ENCODE measurements at places on chromosomes 4 and X.

GRCh38 chr4:92163348-92163747, 140.4 kb upstream of the GRID2 start:
- no peaks in the 10 kb centered on the region for H3K36me3 ChIP-seq
- no peak for DNase-seq
- H3K4me1 ChIP-seq: no peaks in the 10 kb centered on the region
- no peak overlapping the region for H3K27ac ChIP-seq
- H3K4me3 ChIP-seq: no peak overlapping the region

DNA sequence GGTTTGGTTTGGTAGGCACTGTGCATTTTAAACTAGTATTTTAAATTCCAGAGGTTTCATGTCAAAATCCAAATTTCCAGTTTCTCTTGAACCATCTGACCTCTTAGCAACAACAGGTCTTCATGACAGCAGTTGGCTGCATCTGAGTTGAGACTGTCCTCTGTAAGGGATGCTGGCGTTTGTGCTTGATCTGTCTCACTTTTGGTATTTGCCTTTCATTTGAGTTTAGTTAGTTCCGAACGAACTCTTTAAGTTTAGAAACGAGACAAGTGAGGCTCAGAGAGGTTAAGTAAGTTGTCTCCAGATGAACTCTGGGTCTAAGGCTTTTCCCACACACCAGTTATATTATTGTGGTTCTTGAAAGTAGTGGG, 29.1 kb downstream of the SPARCL1 start:
- H3K27me3 ChIP-seq: no peaks in the 10 kb centered on the region
- no peaks in the 10 kb centered on the region for H3K36me3 ChIP-seq
- no peak for DNase-seq
- no peak overlapping the region for H3K27ac ChIP-seq
- no peak overlapping the region for H3K4me3 ChIP-seq

- no peaks in the 10 kb centered on the region for H3K36me3 ChIP-seq
- no peaks in the 10 kb centered on the region for H3K4me1 ChIP-seq
- no peaks in the 10 kb centered on the region for H3K27me3 ChIP-seq
Observed at GRCh38 chr4:19227701-19228100, 1024.0 kb upstream of the SLIT2 start.

DNA sequence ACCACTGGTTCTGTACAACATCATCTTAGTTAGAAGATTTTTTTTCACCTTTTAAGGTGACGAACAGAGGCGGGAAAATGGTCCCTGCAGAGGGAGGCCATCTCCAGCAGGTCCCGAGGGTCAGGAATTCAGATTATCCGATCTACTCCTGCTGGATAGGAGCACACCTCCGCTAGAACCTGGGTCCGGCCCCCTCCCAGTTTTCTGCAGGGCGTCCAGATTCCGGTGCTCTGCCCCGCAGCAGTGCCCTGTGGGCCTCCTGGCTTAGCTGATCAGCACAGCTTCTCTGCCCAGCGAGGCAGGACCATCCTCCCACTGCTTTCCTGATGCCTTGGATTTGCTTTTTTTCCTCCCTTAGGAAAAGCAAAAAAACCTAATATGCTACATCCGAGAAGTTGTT, 2.3 kb downstream of the TBL1X start:
- DNase-seq: no peak
- H3K4me3 ChIP-seq: peak overlapping the region; percentile 76
- no peak overlapping the region for H3K27ac ChIP-seq
- peaks cover 25% of the 10 kb centered on the region for H3K4me1 ChIP-seq
- peaks cover 27% of the 10 kb centered on the region for H3K36me3 ChIP-seq

DNA sequence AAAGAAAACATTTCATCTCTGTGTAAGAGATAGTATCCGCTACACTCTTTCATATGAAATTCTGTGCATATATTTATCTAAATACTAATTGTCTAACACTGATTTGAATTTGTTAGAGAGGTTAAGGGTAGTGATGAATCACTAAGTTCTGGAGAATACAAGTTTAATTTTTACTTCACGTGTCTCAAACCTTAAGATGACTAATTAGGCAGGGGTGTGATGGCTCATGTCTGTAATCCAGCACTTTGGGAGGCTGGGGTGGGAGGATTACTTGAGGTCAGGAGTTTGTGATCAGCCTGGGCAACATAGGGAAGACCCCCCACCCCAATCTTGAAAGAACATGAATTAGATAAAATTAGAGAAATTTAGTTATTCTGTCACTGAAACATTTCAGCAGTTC, 2241.9 kb downstream of the PCDH7 start:
- no peaks in the 10 kb centered on the region for H3K36me3 ChIP-seq
- DNase-seq: no peak
- no peaks in the 10 kb centered on the region for H3K27me3 ChIP-seq
- H3K4me3 ChIP-seq: no peak overlapping the region
- H3K4me1 ChIP-seq: no peaks in the 10 kb centered on the region

DNA sequence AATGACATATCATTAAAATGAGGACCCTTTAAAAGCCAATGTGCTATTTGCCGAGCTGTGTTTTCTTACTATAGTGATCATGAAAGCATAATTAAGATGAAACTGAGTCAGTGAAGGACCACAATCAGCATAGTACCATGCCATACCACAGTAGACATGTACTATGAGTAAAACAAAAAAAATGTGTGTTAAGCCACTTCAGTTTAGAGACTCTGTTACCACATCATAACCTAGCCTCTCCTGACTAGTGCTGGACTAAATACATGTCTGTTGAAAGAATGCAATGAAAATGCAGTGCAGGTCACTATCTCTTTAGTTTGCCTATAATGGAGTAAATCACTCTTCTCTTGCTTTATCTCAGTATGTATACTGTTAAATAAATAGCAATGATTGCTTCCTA, 12.3 kb upstream of the DDX53 start:
- H3K4me1 ChIP-seq: no peaks in the 10 kb centered on the region
- no peaks in the 10 kb centered on the region for H3K27me3 ChIP-seq
- H3K27ac ChIP-seq: no peak overlapping the region
- H3K4me3 ChIP-seq: no peak overlapping the region
- no peak for DNase-seq

GRCh38 chrX:9127986-9128385, 94.1 kb upstream of the FAM9B start:
- no peaks in the 10 kb centered on the region for H3K4me1 ChIP-seq
- H3K36me3 ChIP-seq: peaks cover 4% of the 10 kb centered on the region
- H3K27ac ChIP-seq: no peak overlapping the region
- no peak for DNase-seq

DNA sequence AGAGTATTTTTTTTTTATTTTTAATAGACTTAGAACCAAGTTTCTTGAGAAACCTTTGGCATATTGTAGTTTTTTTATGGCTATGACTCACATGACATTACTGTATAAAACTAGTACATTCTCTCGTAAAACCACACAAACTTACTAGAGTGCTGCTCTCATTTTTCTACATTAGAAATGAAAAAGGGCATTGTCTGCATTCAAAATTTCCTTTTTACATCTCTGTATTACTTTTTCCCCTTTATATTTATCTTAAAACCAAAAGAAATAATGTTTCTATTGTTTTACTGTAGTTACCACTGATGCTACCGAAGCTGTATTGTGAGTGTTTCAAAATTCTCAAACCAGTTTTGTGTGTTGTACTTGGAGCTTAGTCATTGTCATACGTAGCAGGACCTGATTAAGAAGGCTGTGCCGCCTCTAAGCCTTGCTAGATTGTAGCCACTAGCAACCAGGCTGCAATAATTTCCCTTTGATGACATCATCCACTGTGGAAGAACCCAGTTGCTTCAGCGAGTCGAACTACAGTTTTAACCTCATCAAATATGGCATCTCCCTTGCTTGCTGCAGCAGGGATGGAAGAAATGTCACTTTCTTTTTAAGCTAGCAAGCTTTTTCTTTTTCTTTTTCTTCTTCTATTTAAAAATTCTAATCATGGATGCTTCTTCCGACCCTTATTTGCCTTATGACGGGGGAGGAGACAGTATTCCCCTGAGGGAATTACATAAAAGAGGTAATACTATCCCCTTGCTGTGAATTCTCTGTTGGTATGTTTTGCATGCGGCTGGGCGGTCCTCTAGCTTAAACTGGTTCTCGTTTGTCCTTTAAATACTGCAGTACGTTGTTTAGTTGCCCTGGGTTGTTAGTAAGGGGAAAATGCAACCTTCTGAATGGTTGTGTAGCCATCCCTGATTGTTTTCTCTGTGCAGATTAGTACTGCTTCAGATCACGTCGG, 39.6 kb downstream of the CLCN3 start:
- H3K27me3 ChIP-seq: no peaks in the 10 kb centered on the region
- peak overlapping the region; percentile 54 for H3K4me3 ChIP-seq
- peak overlapping the region; percentile 88 for H3K27ac ChIP-seq
- DNase-seq: peak; percentile 45

- no peaks in the 10 kb centered on the region for H3K27me3 ChIP-seq
- peaks cover 5% of the 10 kb centered on the region for H3K36me3 ChIP-seq
- no peak overlapping the region for H3K27ac ChIP-seq
- no peak overlapping the region for H3K4me3 ChIP-seq
- DNase-seq: no peak
- H3K4me1 ChIP-seq: peaks cover 10% of the 10 kb centered on the region
Observed at GRCh38 chr4:150323406-150324325, 245.4 kb downstream of the DCLK2 start.

- no peaks in the 10 kb centered on the region for H3K36me3 ChIP-seq
- no peak overlapping the region for H3K4me3 ChIP-seq
- H3K27me3 ChIP-seq: no peaks in the 10 kb centered on the region
- DNase-seq: no peak
- no peaks in the 10 kb centered on the region for H3K4me1 ChIP-seq
Observed at GRCh38 chrX:112197840-112198239, 115.3 kb upstream of the TRPC5 start.

DNA sequence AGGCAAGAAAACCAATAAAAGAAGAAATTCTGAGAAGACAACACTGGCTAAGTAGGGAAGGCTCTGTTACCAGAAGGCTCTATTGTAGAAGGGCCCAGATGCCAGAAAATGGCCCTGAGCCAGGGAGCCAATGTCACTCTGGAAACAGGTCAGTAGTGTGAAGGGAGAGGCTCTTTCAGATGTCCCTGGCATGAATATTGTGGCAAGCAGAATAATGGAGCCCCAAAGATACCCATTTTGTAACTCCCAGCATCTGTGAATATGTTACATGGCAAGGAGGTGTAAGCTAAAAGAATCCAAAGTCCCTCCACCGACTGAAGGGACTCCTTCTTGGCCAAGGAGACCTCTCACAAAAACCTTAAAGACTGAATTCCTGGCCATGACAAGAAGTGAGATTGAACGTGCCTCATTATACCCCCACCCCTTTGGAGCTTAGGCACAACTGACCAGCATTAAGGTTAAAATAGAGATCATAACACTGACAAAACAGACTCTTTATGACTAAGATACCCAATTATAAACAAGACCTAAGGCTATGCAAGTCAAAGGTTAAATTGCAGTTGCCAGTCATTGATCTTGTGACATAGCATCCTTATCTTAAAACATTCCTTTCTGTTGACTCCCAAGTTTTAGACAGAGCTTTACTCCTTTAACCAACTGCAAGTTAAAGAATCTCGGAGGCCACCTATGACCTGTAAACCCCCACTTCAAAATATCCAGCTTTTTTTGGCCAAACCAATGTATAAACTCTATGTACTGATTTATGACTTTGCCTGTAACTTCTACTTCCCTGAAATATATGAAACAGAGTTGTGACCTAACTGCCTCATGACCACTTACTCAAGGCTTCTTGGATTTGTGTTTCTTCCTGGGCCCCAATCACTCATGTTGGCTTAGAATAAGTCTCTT, 42.2 kb upstream of the SMIM10 start:
- no peak for DNase-seq
- H3K4me3 ChIP-seq: no peak overlapping the region
- H3K27me3 ChIP-seq: no peaks in the 10 kb centered on the region

DNA sequence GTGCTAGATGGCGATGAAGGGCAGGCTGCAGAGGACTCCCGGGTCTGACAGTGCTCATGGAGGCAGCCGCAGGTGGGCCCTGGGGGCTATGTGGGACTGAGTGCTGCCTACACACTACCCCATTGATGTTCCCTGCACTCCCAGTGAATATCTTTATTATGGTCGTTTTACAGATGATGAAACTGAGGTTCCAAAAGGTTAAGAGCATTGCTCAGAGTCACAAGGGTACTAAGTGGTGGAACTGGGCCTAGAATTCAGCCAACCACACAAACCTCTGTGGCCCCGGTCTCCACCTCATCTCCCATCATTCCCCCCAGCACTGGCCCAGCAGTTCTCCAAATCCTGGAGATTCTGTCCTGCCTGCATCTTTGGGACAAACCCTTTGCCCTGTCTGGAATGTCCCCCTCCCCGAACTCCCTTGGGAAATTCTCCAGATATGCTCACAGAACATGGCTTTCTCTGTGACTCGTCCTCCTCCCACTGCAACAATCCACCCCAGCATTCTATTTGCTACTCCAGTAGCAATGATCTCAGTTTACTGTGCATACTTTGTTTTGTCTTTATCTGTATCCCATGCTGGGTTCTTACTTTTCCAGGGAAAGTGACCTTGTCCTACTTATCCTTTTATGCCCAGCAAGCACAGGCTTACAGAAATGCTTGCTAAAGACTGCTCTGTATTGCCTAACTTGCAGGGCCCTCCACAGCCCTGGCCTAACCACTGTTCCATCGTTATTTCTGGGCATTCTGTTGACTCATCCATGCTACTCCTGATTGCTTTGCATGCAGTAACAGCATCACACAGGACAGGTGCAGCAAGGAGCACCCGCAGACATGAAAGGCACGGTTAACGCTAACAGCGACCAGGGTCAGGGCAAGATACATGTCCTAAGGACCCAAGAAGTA, 14.0 kb downstream of the PNMA6F start:
- H3K27ac ChIP-seq: no peak overlapping the region
- H3K36me3 ChIP-seq: no peaks in the 10 kb centered on the region
- no peaks in the 10 kb centered on the region for H3K4me1 ChIP-seq
- H3K4me3 ChIP-seq: no peak overlapping the region

Measured in effector memory CD8-positive, alpha-beta T cell (primary cell).